Stimulated activated CD4-positive, alpha-beta T cell treated with anti-CD3 and anti-CD28 coated beads, Interleukin-4, amount 100 ng/mL, for 4 hours (primary cell): ENCODE measurements at places on chromosomes 7 and 10.

- DNase-seq = no peak
These were observed 27.7 kb downstream of the CUBN start for GRCh38 chr10:17101910-17102266.

- no peak for DNase-seq
These were observed 12.9 kb downstream of the UPP1 start for GRCh38 chr7:48101968-48102367.

- DNase-seq = no peak
These were observed 9.4 kb upstream of the PIP4K2A start for GRCh38 chr10:22723783-22724182.

GRCh38 chr7:155276042-155276799 lies 21.5 kb upstream of the INSIG1 start:
- no peak for DNase-seq

GRCh38 chr10:113127261-113127900 lies 177.3 kb downstream of the TCF7L2 start:
- no peak for DNase-seq

DNA sequence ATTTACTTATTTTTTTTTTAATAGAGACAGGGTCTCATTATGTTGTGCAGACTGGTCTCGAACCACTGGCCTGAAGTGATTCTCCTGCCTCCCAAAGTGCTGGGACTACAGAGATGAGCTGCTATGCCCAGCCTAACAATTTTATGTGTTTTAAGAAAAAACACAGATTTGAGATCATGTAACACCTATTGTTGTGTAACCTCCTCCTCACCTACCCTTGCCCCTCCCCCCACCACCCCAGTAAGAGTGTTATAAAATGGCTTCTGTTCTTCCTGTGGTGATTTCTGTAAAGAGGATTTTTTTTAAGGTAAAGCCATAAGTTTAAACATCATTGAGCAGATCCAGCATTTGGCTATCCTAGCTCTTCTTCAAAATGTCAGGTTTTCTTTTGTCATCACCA lies 7.6 kb downstream of the ARMC10 start:
- no peak for DNase-seq

- no peak for DNase-seq
These were observed 31.3 kb upstream of the STOX1 start for GRCh38 chr10:68795886-68796532.

- DNase-seq = peak; percentile 15
These were observed 760 bp downstream of the THNSL1 start for GRCh38 chr10:25017154-25017590.

DNA sequence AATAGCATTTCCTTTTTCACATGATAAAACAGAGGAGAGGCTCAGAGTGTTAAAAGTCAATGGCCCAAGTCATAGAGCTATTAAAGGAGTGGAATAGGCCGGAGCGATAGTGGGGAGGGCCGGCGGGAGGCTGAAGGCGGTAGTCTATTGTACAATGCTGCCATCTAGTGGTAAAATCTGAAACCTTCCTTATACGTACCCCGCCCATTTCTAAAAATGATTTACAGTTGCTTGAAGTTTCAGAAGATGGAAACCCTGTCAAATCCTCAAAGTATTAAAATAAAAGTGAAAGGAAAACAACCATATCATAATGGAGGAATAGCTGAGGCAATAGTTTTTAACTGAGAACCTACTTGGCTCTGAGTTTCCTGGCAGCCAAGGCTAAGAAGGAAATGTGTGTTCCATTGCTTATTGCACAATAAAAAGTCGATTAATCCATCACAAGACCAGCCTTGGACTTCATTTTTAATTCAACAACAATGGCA lies 209.1 kb downstream of the CCSER2 start:
- peak; percentile 18 for DNase-seq

DNA sequence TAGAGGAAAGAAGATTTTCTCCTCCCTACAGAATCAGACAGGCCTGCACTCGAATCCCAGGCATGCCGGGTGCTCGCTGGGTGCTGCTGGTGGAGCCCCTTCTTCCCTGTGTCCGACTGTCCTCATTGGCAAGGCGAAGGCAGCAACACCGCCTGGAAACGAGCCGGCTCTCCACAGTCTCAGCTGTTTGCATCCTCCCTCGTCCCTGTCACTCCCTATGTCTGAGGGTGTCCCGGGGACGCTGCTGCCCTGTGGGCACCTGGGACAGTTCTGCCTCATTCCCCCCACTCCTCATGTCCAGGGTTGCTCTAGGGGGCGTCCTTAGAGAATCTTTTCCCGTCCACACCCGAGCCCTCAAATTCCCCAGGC lies 31.6 kb upstream of the TMEM72 start:
- DNase-seq = no peak

DNA sequence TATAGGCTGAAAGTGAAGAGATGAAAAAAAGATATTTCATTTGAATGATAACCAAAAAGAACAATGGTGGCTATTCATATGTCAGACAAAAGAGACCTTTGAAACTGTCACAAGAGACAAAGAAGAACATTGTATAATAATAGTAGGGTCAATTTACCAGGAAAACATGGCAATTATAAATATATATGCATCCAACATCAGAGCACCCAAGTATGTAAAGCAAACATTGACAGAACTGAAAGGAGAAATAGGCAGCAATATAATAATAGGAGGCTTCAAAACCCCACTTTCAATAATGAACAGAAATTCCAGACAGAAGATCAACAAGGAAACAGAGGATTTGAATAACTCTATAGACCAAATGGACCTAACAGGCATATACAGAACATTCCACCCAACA lies 876.2 kb downstream of the GRID1 start:
- DNase-seq = no peak

DNA sequence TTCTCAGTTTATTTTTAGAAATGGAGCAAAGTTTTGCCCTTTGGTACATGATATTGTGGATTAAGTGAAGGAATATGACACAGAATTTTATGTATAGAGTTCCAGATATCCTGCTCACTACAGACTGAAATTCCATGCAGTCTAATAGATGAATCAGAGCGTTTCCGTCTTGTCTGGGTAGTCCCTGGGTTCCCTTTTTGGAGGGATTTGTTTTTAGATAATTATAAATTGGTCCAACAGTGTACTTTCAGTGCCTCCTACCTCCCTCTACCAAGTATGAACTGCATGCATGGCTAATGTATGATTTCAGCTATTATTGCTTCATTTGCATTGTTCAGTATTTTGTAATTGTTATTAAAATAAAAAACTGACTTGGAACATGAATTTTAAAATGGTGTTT lies 74.4 kb downstream of the SEPTIN7 start:
- no peak for DNase-seq

DNA sequence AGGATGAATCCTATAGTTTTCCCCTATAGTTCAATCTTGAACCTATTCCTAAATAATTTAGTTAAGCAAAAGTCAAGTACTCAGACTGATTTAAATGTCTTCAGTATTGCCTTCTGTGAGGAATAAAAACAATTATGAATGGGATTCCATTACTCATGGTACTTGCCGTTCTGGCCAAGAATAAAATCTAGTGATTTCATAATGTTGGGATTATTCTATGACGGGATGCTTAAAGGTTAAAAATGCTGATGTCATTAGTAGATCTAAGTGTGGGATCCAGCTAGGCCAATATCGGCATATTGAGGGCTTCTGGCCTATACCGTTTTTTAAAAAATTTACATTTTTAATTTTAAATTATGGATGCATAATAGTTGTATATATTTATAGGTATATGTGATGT lies 5.3 kb downstream of the BPGM start:
- no peak for DNase-seq
